ENCODE measurements at places on chromosomes 1 and 21. TPM values are rescaled to one million over a fixed set of nuclear protein-coding genes. Genes with fewer than 3 reads are reported as not detected.

Gene MRPL9
- 130 TPM for total RNA-seq

Gene HSPA6
- total RNA-seq: 0.22 TPM

Gene BCAN
- not detected for total RNA-seq

Gene SELP
- total RNA-seq: 2.8 TPM

Gene CADM3
- 2.1 TPM for total RNA-seq

Gene HSPG2
- 2,347 TPM for total RNA-seq

Gene CD247
- total RNA-seq: 0.53 TPM

Data from thoracic aorta endothelial cell (primary cell).